ENCODE measurements at places on chromosomes 7 and 10. TPM values are rescaled to one million over a fixed set of nuclear protein-coding genes. Genes with fewer than 3 reads are reported as not detected.

- no peaks in the 10 kb centered on the region for H3K4me1 ChIP-seq
- no peak overlapping the region for H3K4me3 ChIP-seq
- no peak overlapping the region for H3K27ac ChIP-seq
- no peaks in the 10 kb centered on the region for H3K36me3 ChIP-seq
These were observed 71.5 kb downstream of the GPR85 start for GRCh38 chr7:113015034-113015645.

DNA sequence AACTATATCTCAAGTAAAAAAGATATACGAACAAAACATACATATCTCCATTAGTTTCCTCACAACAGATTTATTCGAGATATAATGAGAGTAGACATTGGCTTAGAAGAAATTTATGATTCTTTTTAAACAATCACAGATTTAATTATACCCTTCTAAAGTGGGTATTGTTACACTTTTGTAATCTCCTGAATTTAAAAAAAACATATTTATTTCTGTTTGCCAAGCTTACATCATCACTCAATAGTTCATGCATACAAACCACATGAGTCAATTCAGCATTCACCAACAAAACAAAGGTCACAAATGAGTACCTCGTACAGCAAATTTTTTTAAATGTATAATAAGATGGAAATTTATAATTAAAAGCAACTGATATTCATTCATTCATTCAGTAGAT lies 17.6 kb downstream of the LRRN3 start:
- no peaks in the 10 kb centered on the region for H3K27me3 ChIP-seq
- no peak for DNase-seq
- no peak overlapping the region for H3K27ac ChIP-seq
- H3K4me3 ChIP-seq, result no peak overlapping the region
- H3K4me1 ChIP-seq, result peaks cover 12% of the 10 kb centered on the region

DNA sequence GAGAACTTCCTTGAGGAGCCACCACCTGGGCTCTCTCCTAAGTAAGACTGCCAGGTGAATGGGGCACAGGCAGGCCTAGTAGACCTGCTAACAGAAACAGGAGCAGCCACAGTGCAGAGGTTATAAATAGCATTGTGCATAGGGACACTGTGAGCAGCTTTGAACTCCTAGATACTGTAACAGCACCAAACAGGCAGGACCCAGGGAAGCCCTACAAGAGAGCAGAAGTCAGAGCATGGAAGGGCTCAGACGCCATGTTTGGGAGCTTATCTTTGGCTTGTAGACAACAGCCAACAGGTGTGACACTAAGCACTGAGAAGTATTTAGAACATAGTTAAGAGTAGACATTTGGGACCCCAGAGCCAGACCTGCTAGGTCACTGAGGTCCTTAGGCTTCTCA lies 14.5 kb downstream of the XRCC2 start:
- H3K4me3 ChIP-seq, result no peak overlapping the region
- no peaks in the 10 kb centered on the region for H3K27me3 ChIP-seq
- no peaks in the 10 kb centered on the region for H3K4me1 ChIP-seq
- no peaks in the 10 kb centered on the region for H3K36me3 ChIP-seq

GRCh38 chr10:11533328-11533781 lies 78.1 kb downstream of the USP6NL start:
- no peak overlapping the region for H3K4me3 ChIP-seq
- H3K27ac ChIP-seq, result no peak overlapping the region

FAM25A gene
- 40.0 TPM for total RNA-seq

GDF2 gene
- not detected for total RNA-seq
